ENCODE measurements at places on chromosomes 1 and 21.

GRCh38 chr1:172451002-172451443, 7.2 kb upstream of the PIGC start:
- DNase-seq: no peak

DNA sequence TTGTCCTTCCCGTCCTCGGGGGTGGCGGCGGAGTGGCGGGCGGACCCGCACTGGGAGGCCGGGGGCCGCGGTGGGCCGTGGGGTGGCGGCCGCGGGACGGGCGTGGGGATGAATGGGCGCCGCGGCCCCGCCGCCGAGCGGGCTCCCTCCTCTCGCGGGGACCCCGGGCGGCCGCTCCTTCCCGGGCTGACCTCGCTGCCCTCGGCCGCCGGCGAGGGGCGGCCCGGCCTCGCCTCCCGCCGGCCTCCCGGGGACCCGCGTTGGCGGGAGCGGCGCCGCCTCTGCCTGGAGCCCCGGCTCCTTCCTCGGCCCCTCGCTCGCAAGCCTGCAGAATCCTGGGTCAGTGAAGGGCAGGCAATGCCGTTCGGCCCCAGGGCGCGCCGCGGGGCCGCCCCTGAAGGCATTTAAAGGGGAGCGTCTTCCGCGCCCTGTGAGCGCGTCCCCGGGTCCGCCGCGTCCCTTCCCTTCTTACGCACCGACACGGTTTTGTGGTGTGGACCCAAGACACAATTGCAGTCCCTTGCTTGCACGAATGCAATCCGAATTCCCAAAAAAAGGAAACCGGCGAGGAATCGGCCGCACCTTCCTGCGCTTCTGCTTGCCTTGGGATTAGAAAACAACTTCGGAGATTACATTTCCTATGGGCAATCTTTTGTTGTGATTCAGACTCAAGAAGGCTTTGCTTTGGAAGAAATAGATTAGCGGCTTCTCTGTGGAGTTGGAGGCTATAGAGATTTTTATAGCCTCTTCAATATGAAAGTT, 776 bp downstream of the ITSN1 start:
- DNase-seq: no peak

DNA sequence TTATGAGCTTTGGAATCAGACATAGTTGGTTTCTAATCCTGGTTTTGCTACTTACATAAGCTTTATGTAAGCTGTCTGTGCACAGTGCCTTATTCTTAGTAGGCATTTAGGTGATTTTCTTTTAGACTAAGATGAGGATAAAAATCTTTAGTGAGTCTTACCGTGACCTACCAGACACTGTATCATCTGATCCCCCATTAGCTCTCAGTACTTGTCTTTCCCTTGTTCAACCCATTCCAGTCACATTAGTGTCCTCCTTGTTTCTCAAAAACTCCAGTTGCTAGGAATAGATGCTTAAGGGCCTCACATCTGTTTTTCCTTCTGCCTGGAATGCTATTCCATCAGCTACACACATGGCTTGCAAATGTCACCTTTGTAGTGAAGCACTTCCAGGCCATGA, 18.8 kb downstream of the PPP1R12B start:
- DNase-seq: no peak

GRCh38 chr1:8378981-8379470, 61.1 kb downstream of the SLC45A1 start:
- no peak for DNase-seq

DNA sequence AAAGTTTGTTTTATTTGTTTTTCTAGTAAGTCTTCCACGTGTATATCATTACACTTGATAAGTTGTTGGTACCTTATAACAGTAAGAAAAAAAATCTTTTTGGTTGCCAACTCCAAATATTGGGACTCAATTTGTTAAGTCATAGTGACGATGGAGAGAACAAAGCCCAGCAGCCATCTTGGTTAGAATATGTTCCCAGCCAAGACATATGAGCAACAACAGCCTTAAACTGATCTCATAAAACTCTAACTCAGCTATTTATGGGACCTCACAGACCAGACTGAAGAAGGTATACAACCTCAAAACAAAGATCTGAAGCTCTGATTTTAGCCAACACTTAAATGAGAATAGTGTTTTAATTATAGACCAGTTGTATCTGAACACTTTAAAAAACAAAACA, 281.3 kb downstream of the VAV3 start:
- DNase-seq: no peak

- DNase-seq: peak; percentile 82
These were observed 5.1 kb downstream of the ZC3H12A start for GRCh38 chr1:37479255-37480124.

DNA sequence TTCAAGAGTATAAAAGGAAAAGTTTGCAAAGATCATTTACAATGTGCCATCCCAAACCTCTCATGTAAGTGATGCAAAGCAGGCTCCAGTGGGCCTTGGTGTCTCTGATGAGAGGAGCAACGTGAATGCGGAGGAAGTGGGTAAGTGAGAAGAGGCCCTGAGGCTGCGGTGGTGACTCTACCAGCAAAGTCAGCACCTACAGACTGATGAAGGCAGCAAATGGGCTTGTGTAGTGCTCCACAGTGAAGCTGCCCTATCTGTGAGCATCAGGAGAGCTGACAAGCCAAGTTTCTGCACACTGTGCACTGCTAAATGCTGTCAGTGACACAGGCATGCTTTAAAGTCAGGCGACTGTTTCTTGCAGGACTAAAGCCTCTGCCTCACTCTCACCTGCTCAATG, 15.6 kb upstream of the RAP1A start:
- DNase-seq: no peak

DNA sequence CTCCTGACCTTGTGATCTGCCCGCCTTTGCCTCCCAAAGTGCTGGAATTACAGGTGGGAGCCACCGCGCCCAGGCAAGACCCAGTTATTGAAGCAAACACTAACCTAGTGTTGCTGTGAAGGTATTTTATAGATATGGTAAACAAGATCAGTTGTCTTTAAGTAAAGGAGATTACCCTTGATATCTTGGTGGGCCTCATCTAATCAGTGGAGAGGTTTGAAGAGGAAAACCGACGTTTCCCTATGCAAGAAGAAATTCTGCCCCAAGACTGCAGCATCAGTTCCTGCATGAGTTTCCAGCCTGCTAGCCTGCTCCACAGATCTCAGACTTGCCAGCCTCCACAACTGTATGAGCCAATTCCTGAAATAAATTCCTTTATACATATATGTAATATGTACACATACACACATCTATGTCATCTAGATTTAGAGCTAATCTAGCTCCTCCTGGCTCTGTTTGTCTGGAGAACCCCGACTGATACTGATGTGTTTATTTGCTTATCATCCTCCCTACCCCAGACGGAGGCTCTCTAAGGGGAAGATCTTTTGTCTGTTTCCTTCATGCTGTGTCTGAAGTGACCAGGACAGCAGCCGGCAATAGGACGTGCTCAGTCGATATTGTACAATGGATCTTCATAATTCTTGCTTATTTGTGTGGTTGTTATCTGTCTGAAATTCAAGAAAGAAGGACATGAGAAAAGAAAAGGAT, 90.9 kb downstream of the IER5 start:
- no peak for DNase-seq

- DNase-seq: peak; percentile 74
These were observed 47.7 kb downstream of the PGM1 start for GRCh38 chr1:63640633-63641567.

GRCh38 chr1:53580739-53581475, 121.7 kb downstream of the DMRTB1 start:
- no peak for DNase-seq

GRCh38 chr1:220283625-220284024, 11.4 kb upstream of the RAB3GAP2 start:
- DNase-seq: no peak

DNA sequence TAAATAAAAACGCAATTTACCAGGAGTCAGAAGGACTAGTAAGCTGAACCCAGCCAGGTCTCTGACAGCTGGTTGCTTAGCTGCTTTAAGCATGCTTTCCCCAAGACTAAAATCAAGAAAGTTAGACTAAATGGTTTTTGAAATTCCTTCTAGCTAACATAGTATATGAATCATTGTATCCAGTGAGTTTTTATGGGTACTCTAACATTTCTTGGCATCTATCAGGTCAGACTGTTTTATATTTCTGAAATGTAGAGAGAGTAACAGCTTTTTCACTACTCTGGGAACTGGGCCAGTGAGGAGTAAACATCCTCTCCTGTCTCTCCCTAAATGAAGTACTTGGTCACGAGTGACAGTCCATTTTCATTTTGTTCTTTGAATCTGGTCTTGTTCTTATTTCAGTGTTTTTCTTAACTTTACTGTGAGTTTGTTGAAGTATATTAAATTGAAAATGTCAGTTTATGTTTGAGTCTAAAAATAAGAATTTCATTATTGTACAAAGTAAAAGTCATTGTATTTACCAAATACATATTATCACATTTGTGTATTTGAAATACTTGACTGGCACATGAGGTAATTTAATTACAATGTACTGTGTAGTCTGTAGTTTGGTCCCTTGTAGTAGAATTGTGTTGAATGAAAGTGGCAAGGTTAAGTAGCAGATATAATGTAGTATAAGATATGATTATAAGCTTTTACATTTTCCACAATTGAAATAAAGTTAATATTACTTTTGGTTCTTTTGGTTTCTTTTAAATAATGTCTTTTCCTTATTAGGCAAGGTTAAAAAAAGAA, 47.6 kb downstream of the PKN2 start:
- DNase-seq: no peak

DNA sequence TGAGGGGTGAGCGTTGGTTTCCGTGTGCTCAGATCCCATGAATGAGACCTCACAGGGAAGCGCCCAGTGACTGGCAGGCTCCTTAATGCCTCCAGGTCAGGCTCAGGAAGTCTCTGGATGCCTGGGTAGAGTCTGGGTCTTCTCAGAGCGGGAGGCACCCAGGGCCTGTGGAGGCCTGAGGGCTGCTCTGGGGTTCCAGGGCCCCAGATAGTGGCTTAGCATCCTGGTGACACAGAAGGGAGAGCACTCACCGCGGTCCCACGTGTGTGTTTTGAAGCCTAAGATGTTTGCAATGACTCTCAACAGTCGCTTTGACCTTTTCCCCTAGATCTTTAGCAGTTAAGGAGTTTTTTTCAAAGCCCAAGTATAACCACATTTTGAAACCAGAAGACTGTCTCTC, 25.0 kb downstream of the PRMT2 start:
- DNase-seq: no peak

DNA sequence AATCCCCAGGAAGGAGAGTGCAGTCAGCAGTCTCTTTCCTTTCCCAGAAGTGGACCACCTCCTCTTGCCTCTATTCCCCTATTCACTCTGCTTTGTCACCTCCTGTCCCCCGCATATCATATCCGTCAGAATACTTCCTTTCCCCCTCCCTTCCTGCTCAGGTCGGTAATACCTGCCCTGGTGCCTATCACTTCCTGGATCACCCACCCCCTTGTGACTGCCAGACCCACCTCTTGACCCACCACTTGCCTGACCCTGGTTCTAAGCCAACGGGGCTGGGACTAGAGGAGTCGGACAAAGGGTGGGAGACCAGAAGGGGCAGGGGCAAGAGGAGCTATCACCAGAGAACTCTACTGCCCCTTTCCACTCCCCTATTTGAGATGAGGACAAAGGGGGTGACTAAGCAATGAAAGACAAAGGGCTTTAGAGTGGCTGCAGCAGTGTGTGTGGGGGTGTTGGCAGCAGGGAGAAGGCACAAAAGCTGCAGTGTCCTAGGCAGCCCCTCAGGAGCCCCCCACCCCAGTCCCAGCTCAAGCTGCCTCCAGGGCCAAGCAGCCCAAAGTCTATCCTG, 1.7 kb upstream of the ADAMTS4 start:
- DNase-seq: no peak

- DNase-seq: no peak
These were observed 8.8 kb downstream of the SMCP start for GRCh38 chr1:152886758-152887409.

DNA sequence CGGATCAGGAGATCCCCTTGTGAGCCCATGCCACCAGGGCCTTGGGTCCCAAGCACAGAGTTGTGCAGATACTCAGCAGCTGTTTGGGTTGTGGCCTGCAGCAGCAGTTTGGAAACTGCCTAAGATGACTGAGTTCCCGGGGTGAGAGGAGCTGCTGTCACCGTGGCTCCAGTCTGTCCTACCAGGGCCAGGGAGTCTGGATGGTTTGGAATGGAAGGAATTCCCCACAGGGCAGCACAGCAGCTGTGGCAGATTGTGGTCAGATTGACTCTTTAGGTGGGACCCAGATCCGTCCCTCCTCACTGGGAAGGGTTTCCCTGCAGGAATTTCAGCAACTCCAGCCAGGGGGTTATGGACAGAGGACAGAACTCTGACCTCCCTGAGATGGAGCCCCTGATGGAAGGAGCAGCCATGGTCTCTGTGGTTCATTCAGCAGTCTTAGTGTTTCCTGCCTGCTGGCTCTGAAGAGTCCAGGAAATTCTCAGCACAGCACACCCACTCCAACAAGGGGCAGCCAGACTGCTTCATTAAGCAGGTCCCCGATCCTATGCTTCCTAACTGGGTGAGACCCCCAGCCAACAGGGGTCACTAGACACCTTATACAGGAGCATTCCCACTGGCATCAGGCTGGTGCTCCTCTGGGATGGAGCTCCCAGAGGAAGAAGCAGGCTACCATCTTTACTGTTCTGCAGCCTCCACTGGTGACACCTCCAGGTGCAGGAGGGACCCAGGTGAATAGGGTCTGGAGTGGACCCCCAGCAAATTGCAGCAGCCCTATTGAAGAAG, 51.5 kb upstream of the TNFSF4 start:
- no peak for DNase-seq

- peak; percentile 90 for DNase-seq
These were observed 5.9 kb downstream of the CLCA2 start for GRCh38 chr1:86429835-86430234.

DNA sequence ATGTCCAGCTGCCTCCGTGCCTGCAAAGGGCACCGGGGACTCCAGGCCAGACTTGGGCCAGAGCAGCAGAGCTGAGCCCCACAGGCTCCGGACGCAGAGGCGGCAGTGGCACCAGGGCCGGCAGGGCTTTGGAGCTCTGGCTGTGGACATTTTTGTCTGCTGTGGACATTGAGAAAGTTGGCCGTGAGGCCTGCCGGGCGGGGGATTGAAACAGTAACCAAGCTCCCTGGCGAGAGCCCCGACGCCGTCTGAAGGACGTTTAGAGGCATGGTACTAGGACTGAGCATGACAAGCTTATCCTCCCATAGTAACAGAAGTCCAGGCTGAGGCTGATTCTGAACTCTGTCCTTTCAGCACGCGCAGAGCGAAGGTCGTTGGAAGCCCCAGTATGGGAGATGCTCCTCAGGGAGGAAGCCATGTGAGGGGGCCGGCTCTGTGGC, 323.8 kb downstream of the AMY1C start:
- DNase-seq: no peak

DNA sequence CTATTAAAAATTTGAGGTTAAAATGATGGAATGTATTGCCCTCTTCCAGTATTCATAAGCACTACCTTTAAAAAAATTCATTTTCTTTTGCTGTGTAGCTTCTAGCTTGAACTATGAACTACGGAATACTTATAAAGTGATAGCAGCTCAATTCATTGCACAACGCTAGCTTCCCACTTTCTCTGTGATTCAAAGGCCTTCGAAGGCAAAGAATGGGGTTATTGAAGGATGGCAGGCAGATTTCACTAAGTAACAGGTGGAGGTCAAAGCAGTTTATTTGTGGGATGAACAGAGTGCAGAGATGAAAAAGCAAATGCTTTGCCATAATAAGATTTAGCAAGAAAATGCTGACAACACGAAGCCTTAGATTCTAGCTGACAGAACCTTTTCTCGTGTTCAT, 290.6 kb downstream of the NFIA start:
- DNase-seq: no peak

- no peak for DNase-seq
These were observed 4.6 kb upstream of the TRPM2 start for GRCh38 chr21:44348861-44349260.
